Glutamatergic neuron (in vitro differentiated cells): ENCODE measurements at places on chromosomes 6 and 20. TPM values are rescaled to one million over a fixed set of nuclear protein-coding genes. Genes with fewer than 3 reads are reported as not detected.

POU5F1 gene
- 48.8 TPM for total RNA-seq

SYNDIG1 gene
- total RNA-seq, result 10.4 TPM

COX4I2 gene
- total RNA-seq, result not detected

GRCh38 chr6:47117314-47117713 is 75.2 kb upstream of the ADGRF1 start:
- no peak for DNase-seq

DNA sequence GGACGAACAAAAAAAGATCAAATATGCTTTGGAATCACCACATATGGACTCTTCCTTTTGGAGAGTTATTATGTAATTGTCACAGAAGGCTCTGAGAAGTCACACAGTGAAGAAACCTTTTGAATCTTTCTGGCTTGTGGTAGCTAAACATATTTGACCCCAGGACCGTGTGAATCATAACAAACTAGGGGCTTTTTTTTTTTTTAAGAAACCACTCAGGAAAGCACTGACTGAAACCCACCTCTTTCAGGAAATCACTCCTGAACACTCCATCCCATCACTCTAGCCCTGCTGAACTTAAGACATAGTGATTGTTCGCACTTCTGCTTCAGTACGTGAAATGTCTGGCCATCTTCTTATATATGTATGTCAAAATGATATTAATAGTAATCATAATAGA is 495.9 kb upstream of the ARID1B start:
- DNase-seq, result no peak

DNA sequence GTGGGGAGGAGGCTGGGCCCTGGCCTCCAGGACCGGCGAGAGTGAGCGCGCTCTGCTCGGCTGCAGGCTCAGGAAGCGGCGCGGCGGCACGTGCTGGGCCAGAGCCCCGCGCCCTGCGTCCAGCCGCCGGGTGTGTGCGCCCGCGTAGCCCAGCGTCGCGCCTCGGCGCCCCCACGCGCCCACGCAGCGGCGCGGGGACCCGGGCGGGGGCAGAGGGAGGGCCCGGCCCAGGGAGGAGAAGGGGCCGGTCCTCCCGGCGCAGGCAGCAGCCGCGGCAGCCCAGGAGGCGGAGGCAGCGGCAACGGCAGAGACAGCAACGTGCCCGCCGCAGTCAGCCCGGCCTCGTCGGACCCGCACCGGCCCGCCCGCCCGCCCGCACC is at the start of gene EYA2:
TSS of gene EYA2 (plus strand) at position 265 of the 380 bp plus-strand sequence. CDS start 95,168 bp downstream, outside the sequence.
- DNase-seq, result peak; percentile 66

- DNase-seq, result no peak
Measured at GRCh38 chr20:50555662-50556061, 45.5 kb downstream of the PTPN1 start.

GRCh38 chr6:18204691-18205090 is 49.5 kb downstream of the KDM1B start:
- DNase-seq, result no peak

DNA sequence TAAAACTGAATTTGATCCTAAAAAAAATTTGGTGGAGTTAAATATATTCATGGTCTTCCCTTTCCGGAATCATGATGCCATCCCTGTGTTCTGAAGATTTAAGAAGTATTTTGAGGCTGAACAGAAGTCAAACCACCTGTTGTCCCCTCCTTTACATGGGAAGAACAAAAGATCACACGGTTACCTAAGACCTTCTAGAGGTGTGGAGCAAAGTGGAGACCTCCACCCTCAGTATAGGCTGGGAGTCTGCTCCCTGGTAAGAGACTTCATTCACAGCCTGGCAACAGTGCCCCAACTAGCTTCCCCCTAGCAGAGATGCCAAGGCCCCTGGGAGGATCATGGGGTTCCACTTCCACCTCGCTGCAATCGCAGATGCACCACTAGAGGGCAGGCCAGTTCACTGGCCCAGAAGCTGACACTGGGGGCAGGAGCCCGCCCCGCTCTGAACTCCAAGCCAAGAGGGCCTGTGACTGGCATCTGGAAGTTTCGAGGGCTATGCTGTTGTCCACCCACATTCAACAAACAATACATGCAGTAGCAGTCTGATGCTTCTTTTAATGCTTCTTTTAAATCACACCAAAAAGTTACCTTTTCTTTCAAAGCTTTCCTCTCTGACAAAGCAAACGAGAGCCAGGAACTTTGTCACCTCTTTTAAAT is 19.5 kb upstream of the UBE2J1 start:
- peak; percentile 84 for DNase-seq

DNA sequence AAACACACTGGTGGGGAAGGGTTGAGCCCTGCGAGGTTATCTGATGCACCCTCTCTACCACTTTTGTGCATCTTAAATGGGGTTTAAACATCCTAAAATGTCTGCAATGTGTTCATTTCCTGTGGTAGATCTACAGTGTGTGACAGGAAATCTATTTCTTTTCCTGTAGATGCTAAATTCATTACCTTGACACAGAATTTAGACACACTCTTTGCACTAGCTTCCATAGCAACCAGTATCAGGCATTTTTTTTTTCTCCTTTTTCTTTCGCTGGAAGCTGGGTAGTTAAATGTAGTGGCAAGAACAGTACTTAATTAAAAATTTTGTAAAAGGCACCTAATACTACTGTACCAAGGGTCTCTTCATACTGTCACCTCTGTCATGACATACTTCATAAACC is 141.1 kb downstream of the RFPL4B start:
- no peak for DNase-seq

GRCh38 chr20:25281541-25281991 is 33.7 kb downstream of the PYGB start:
- DNase-seq, result peak; percentile 15

DNA sequence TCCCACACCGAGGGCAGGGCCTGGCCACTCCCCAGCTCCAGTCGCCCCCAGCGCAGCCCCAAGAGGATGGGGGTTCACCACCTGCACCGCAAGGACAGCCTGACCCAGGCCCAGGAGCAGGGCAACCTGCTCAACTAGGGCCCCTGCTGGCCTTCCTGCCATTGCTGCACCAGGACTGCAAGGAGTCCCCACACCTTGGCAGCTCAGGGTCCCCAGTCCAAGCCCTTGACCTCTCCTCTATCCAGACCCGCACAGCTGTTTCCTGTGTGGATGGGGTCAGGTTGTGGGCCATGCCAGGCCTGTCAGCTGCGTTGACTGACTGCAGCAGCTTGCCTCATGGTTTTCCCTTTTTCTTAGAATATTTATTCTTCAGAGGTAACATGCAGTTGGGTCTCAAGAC is 4.4 kb downstream of the LRRC73 start:
- no peak for DNase-seq

GRCh38 chr6:46390153-46390876 is 100.9 kb downstream of the RCAN2 start:
- DNase-seq, result no peak

DNA sequence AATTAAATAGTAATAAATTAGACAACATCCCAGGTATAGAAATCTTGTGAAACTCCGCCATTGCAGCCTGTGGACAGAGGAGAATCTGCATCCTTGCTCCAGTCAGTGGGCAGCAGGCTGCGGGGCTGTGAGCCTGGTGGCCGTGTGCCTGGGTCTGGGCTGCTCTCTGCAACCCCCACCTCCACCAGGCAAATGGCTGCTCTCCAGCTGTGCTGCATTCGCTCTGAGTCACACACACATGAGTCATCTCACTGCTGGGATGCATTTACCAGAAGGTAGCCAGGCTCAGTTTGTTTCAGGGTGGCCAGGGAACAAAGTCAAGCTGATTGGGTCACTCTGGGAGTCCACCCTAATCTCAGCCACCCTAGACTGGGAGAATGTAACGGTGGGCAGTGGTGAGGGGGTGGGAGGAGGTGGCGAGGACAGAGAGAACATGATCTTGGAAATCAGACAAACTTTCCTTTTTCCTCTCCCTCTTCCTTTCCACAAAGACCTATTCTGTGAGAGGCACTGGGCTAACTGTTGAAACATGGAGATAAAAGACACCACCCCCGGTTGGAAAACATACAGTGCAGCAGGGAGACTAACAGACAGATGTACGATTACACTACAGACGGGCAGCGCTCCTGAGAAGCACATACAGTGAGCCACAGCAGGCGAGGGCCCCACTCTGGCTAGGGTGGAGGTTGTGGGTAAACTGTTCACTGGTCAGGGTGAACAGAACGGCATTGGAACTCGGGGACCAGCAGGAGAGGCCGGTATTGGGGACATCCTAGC is 59.2 kb downstream of the TRAM2 start:
- peak; percentile 56 for DNase-seq

GRCh38 chr6:167575158-167575696 is 250.3 kb downstream of the TTLL2 start:
- DNase-seq, result no peak

- no peak for DNase-seq
Measured at GRCh38 chr6:149681209-149681608, 32.7 kb upstream of the KATNA1 start.

- DNase-seq, result no peak
Measured at GRCh38 chr6:89081129-89081422, 525 bp downstream of the PNRC1 start.
